Type B pancreatic cell (in vitro differentiated cells): ENCODE measurements at places on chromosomes 16 and 17. TPM values are rescaled to one million over a fixed set of nuclear protein-coding genes. Genes with fewer than 3 reads are reported as not detected.

ZNF48 gene
- total RNA-seq: 14.5 and 21.1 TPM in 2 replicates

GPRC5B gene
- 25.8 and 53.8 TPM in 2 replicates for total RNA-seq

CMIP gene
- 46.6 and 51.4 TPM in 2 replicates for total RNA-seq

- DNase-seq: no peak
Measured at GRCh38 chr16:17921357-17921978, 415.1 kb downstream of the NPIPA8 start.

DNA sequence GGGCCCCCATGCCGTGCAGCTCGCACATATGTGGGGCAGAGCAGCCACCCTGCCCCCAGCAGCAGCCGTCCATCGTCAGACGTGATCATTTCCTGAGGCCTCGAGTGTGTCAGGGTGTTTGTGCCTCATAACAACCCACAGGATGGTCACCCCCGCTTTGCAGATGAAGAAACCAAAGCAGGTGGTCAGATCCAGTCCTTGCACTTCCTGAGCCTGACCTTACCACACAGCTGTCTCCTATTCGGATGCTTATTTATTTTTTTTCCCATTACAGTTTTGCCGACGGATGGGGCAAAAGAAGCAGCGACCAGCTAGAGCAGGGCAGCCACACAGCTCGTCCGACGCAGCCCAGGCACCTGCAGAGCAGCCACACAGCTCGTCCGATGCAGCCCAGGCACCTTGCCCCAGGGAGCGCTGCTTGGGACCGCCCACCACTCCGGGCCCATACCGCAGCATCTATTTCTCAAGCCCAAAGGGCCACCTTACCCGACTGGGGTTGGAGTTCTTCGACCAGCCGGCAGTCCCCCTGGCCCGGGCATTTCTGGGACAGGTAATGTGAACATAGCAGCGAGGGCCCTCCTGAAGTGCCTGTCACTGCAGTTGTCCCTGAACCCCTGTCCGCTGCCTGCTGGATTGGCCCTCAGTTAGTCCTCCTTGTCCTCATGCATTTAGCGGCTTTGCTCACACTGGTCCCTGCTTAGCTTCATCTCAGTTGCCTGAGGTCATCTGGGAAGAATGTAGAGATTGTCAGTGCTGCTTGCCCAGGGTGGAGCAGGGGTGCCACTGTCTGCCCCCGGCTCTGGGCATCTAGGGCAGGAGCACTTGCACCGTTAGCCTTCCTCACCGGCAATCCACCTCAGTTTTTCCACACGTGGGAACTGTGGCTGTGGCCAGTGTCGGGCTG is 1.4 kb downstream of the MPG start:
- no peak for DNase-seq
